Bronchial epithelial cell (primary cell): ENCODE measurements at places on chromosomes 2 and 18. TPM values are rescaled to one million over a fixed set of nuclear protein-coding genes. Genes with fewer than 3 reads are reported as not detected.

The IL1F10 gene
- not detected in 2 replicates for total RNA-seq

The IL18R1 gene
- total RNA-seq: 5.3 and 11.5 TPM in 2 replicates

The MAL gene
- total RNA-seq: 1.1 and 11.0 TPM in 2 replicates

The SMARCAL1 gene
- 7.4 and 9.9 TPM in 2 replicates for total RNA-seq

The ODC1 gene
- 319 and 715 TPM in 2 replicates for total RNA-seq

The RBM44 gene
- 0.26 TPM in 2 replicates for total RNA-seq

The CTDP1 gene
- total RNA-seq: 27.1 and 32.1 TPM in 2 replicates
